Right forelimb (tissue), 1 donor: ENCODE measurements at places on chromosomes 7 and 10.

DNA sequence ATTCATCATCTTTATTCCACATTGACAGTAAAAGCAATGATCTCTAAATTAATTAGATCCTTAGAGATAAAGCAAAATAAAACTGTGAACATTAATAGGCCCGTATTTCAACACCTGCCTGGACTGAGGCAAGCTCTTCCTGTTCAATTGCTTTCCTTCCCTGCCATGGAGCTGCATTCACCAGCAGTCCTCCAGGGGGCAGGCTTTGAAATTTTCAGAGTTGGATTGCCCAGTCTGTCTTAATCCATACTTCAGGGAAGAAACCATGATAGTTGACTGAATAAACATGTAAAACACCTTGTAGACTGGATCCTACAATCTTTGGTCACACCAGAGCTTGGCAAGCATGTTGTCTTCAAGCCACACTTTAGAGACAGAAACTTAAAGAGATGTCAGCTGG, 936.6 kb downstream of the NRG3 start:
- peak; percentile 49 for DNase-seq

GRCh38 chr10:74000892-74001669, 3.2 kb downstream of the VCL start:
- DNase-seq: no peak

- no peak for DNase-seq
Measured at GRCh38 chr10:69648461-69648860, 18.4 kb downstream of the FAM241B start.

DNA sequence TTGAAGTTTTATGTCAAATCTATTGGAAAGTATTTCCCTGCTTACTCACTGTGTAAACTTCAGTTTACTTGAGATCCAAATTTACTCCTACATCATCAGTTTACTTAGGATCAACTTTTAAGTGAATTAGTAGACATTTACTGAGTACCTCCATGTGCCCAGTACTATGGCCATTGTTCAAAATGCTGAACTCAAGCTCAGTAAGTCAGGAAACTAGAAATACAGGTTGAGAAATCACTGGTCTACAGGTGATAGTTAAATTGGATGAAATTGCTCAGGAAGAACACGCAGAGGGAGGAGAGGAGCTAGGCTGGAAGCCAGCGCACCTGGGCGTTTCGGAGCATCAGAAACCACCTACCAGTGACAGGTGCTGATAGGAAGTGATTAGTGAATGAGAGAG, 25.5 kb upstream of the EBLN1 start:
- no peak for DNase-seq

- no peak for DNase-seq
Measured at GRCh38 chr10:77685432-77685831, 47.8 kb upstream of the KCNMA1 start.

DNA sequence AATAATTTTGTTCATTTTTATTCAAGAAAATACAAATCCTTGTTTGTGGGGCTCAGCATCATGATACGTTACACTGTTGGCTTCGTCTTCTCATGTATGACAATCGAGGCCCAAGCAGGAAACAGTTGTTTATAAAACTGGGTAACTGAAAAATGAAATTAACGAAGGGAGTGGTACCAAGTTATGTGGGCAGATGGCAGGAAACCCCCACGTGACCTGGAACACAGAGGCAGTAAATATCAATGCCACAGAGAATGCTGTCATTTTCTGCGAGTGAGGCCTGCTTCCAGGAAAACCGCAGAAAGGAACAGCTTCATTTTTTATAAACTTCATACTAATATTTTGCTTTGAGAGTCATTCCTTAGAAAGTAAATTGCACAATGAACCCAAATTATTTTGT, 201.0 kb upstream of the ADARB2 start:
- no peak for DNase-seq
